T follicular helper cell (primary cell): ENCODE measurements at places on chromosomes 11 and 22.

DNA sequence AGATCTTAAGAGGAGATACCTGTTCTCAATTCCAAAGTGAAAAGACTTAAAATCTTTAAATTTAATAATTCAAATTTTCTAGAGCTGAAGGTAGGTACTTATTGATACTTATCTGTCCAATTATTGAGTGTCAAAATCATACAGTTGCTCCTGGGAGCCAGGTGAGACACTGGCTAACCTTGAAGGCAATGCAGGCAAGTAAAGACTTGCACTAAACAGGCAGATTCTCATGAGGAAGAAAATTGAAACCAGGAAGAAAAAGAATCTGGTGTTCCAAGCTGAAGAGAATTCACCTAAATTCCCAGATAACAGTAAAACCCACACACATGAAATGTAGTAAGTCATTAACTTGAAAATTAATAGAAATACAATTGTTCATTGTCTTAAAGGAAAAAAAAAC, 30.3 kb downstream of the VSIG10L2 start:
- no peak for DNase-seq

GRCh38 chr11:16133867-16134266, 222.5 kb downstream of the SOX6 start:
- DNase-seq, result no peak

GRCh38 chr22:35133702-35134380, 67.9 kb downstream of the ISX start:
- DNase-seq, result no peak

DNA sequence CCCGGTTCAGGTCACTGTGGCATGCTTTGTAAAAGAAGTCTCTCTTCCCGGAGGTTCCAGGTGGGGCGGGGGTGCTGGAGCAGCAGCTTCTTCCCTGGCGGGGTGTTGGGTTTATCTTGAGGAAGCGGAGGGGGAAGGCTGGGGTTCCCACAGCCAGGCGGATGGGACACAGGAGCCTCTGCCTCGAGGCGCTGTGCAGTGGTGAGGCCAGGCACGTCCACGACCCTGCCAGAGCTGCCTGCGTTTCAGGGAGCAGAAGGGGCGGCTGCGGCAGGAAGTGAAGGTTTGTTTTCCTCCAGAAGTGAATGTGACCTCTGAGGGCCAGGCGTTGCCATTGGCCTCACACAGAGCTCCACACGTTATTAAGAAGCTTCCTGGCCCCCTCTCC, 20.1 kb upstream of the ADORA2A start:
- DNase-seq, result no peak

DNA sequence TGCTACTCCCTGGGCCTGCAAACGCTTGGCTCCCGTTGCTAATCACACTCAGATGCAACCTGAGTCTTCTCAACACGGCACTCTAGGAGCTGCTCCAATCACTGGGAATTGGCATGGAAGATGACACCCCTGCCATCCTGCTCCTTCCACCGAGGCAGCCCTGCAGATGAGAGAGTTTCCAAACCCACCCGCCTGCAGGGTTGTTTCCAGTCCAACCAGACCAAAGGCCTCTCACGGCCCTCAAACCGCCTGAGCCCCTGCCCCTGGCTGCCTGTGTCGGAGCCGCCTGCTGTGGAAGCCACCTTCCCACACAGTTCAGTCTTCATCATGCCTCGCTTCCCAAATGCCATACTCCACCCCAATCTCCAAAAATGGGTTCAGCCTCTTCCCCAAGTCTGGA, 36.8 kb upstream of the TP53I11 start:
- DNase-seq, result no peak

- DNase-seq, result no peak
Observed at GRCh38 chr11:72705442-72706365, 31.5 kb upstream of the PDE2A start.

GRCh38 chr11:10752061-10752460, 1.0 kb downstream of the CTR9 start:
- DNase-seq, result no peak

DNA sequence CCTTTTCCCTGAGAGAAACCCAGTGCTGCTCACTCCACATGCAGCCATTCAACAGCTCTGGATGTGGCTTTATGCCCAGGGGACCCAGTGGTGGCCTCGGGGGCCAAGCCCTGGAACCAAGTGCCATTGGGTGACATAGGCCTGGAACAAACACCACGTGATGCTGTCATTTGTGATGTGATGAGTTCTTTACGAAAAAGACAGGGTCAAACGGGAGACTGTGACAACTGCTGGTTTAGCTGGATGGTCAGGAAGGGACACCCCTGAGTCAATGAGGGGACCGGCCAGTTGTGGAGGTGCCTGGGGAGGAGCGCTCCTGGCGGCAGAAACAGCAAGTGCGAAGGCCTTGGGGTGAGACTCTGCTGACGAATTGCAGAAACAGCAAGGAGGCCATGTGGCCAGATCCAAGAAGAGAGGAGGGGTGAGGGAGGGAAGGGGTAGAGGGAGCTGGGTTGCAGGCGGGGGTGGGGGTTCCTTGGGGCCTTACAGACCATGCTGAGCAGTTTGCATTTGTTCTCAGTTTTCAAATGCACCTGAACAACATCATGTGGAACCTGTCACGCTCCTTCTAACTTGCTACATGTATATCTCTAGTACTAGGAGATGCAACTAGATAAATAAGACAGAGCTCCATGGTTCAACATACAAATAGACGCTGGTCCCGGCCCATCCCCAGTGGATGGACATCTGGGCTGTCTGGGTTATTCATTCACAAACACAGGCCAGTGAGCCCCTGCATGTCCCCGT, 56.1 kb downstream of the IGLL5 start:
- no peak for DNase-seq

DNA sequence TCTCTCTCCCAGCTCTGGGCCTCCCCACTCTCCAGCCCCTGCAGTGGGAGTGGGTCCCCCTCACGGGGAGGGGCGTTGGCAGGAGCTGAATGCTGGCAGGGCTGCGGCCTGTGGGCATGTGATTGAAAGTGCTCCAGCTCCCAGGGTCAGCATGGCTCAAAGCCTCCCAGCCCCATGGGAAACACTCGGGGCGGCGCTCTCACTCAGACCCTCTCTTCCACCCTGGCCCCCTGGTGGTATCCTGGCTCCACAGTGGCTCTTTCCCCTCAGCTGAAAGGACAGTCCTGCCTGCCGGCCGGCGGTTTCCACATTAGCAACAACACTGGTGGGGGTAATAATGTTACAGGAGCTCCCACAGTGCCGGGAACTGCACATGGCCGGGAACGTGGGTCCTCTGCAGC, 35.5 kb downstream of the POLR3H start:
- no peak for DNase-seq

DNA sequence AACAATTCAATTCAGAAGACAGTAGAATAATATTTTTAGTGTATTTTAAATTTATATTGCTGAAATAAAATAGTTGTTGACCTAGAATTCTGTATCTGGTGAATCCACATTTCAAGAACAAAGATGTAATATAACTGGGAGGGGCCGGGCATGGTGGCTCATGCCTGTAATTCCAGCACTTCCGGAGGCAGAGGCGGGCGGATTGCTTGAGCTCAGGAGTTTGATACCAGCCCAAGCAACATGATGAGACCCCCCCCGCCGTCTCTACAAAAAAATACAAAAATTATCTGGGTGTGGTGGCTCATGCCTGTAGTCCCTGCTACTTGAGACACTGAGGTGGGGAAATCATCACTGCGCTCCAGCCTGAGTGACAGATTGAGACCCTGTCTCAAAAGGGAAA, 72.6 kb downstream of the CD82 start:
- no peak for DNase-seq

DNA sequence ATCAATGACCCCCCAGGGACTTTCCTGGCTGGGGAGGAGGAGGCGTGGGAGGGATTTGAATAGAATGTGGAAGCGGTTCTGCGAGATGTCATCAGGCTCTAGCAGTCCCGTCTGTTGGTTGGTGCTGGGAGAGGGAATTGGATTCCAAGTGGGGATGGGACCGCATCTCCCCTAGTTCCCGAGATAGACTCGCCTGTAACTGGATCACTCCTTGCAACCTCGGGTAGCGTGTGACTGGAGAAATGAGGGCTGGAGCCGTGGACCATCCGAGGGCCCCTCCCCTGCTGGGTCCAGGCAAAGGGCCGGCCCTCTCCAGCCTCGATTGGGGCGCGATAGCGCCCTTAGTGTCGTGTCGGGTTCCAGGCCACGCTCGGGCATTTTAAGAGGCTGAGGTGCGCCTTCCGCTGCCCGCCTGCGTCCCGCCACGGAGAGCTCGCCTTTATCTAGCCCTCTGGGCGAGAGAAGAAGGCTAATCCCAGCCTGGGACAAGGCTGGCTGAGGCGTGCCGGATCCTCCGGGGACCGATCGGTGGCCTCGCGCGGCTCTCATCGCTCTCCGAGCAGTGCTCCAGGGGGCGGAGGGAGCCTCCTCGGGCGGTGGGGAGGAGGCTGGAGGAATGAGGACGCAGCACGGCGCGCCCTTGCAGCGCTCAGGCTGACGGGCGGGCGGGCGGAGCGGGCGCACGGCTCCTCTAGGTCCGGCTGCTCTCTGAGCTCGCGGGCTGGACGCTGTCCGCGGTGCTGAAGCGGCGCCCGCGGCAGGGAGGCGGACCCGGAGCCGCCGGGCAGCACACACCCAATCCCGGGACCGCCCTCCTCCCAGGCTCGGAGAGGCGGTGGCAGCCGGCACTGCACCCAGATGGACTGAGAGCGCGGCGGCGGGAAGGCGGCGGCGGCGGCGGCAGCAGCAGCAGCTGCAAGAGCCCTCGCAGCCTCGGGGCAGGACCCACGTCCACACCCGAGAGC, 107.8 kb downstream of the OSBP2 start:
- peak; percentile 32 for DNase-seq

DNA sequence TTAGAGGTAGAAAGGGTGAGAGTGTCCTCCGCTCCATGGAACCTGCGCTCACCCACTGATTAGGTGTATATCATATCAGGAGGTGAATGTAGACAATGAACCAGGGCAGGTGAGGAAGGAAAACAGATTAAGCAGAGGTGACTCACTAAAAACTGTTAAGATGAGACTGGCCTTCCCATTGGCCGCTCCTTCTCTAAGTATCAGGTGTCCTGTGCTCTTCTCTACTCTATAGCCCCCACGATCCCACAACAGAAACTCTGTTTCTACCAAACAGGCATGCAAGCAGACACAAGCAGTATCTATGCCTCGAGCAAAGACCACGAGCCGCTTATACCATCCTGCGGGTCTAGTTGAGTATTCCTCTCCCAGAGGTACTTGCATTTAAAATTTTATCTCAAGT, 103.1 kb downstream of the SNX19 start:
- no peak for DNase-seq

DNA sequence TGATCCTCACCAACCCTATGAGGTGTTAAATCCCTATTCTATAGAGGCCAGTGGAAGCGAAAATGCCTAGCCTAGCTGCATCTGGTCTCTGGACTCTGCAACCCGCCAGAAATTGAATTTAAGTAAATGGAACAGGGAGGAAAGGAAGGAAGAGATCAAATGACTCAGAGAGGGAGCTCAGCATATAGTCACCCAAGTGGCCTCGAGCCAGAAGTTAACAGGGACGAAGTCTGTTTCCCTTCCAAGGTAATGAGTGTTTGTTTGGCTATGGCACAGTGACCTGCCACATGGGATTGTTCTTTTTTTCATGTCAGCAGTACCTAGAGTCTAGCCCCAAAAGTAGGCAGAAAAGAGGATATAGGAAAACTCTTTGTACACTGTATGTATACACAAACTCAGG, 66.3 kb downstream of the PAK1 start:
- no peak for DNase-seq

GRCh38 chr11:115500547-115501501, 3.4 kb downstream of the CADM1 start:
- no peak for DNase-seq

GRCh38 chr11:61002598-61002997, 31.1 kb downstream of the CD6 start:
- DNase-seq, result no peak

GRCh38 chr11:57015679-57016078, 27.0 kb downstream of the OR5AK2 start:
- no peak for DNase-seq

GRCh38 chr11:75625991-75626888, 42.6 kb downstream of the MAP6 start:
- no peak for DNase-seq

DNA sequence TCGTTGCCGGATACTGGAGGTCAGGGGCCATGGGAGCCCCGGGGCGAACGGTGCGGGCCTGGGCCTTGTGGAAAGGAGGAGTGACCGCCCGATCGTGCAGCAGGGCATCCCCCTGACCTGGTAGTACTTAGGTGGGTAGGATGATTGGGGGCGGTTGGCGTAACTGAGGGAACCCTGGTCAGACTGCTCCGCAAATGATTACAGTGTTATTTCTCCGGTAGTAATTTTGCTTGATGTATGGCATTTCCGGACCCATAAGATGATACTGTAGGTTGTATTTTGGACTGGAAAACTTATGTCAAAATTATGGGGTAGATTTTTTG, 762 bp downstream of the MTMR3 start:
- DNase-seq, result no peak

- no peak for DNase-seq
Observed at GRCh38 chr22:49396817-49397216, 430.9 kb downstream of the BRD1 start.

DNA sequence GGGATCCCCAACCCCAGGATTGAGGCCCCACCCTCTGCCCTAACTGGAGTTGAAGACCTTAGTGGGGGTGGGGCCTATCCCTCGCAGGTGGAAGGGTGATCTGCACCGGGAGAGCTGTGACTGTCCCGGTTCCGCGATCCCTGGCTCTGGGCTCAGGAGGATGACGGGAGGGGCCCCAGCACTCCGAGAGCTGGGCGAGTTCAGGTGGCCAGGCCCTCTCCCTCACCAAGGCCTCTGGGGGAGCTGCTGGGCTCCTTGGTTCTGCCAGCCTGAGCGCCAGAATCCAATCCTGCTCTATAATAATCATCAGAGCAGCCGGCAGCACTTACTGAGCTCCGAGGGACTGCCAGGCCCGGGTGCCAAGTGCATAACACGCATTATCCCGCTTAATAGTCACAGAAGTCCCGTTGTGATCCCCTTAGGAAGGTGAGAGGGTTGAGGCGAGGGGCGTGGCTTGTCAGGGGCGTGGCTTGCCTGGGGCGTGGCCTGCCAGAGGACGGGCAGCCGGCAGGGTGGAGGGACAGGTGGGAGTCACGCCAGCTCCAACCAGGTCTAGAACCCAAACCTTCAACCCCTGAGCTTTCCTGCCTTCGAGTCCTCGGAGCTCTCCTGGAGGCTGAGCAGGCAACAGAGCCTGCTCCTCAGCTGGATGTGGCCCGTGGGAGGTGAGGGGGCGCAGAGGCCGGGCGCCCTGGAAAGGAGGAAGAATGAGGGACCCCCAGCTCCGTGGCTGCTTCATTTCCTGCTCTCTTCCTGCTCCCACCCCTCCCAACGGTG, 7.3 kb upstream of the SYT7 start:
- DNase-seq, result peak; percentile 49

- no peak for DNase-seq
Observed at GRCh38 chr11:57700425-57700824, 11.6 kb downstream of the MED19 start.

GRCh38 chr11:46243796-46244109, 33.7 kb upstream of the CREB3L1 start:
- no peak for DNase-seq

DNA sequence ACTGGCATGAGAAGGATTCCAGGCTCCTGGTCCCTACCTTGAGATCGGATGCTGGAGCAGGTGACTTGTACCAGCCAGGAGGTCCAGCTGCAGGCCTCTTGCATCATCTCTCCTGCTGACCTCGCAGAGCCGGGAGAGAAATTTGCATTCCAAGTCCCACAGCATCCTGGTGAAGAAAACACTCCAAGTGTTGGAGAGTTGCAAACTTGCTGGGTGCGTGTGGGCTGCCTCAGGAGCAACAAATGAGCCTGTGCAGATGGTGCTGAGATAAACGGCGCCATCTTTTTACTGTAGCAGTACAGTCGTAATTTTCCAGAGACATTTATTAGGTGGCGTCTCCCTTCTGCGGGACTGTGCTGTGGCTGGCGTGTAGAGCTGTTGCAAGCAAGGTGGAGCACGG, 32.1 kb upstream of the ZBTB16 start:
- DNase-seq, result no peak

- no peak for DNase-seq
Observed at GRCh38 chr22:19815093-19815822, 39.4 kb downstream of the GNB1L start.
